ENCODE measurements at places on chromosomes 2 and 18.

- no peak for DNase-seq
Measured at GRCh38 chr2:47310801-47311560, 92.0 kb upstream of the MSH2 start.

GRCh38 chr18:26524504-26525351 lies 23.6 kb downstream of the KCTD1 start:
- DNase-seq, result no peak

DNA sequence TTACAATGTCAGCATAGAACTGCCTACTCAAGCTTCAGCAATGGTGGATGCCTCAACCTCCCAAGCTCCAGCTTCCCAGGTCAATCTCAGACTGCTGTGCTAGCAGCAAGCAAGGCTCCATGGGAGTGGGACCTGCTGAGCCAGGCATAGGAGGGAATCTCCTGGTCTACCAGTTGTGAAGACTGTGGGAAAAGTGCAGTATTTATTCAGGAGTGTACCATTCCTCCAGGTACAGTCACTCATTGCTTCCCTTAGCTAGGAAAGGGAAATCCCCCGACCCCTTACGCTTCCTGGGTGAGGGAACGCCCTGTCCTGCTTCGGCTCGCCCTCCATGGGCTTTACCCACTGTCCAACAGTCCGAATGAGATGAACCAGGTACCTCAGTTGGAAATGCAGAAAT lies 130.3 kb downstream of the ADCYAP1 start:
- DNase-seq, result no peak

- no peak for DNase-seq
Measured at GRCh38 chr2:214492152-214492551, 81.3 kb downstream of the VWC2L start.

DNA sequence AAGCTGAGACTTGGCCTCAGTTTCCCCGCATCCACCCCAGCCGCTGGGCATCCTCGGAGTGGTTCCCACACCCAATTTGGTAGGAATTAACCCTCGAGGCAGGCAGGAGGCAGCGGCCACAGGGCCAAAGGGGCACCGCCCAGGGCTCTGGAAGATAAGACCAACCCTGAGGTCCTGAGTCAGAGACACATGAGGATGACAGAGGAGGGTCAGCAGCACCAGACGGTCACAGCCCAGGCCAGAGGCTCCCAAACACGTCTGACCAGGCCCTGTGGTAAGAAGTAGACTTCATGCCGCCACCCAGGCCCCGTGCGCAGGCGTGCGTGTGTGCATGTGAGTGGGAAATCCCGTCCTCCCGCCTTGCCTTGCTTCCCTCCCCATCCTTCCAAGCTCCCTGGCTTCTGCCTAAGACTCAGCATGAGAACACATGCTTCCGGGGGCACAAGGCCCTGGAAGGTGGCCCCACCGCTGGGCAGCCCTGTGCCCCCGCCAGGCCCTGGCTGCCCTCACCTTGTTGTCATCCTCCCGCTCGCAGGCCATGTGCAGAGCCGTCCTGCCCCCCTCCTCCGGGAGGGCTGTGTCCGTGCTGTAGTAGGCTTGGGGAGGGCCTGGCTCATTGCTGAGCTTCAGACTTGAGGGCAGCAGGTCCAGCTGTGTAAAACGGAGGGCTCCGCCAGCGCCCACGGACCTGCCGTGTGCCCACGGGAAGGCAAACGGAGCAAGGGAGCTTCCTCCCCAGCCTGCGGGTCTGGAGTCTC lies 46.3 kb downstream of the ANKMY1 start:
- peak; percentile 29 for DNase-seq

GRCh38 chr18:58527952-58528287 lies 101.0 kb downstream of the ALPK2 start:
- DNase-seq, result no peak

DNA sequence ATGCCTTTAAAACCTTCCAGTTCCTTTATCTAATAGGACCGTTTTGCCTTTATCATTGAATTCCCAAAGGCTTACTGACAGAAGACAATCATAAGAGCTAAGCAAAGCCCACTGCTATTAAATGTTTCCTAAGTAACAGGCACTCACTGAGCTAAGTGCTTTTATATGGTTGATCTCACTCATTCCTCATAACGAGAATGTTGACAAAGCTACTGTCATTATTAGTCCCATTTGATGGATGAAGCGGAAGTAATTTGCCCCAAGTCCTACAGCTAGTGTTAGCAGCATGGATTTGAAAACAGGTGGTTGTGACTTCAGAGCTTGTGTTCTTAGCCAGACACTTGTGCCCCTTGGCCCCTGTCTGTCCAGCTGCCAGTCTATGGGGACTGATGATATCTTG lies 134.8 kb upstream of the SERPINE2 start:
- DNase-seq, result no peak

- no peak for DNase-seq
Measured at GRCh38 chr2:154554046-154554445, 144.4 kb upstream of the KCNJ3 start.

DNA sequence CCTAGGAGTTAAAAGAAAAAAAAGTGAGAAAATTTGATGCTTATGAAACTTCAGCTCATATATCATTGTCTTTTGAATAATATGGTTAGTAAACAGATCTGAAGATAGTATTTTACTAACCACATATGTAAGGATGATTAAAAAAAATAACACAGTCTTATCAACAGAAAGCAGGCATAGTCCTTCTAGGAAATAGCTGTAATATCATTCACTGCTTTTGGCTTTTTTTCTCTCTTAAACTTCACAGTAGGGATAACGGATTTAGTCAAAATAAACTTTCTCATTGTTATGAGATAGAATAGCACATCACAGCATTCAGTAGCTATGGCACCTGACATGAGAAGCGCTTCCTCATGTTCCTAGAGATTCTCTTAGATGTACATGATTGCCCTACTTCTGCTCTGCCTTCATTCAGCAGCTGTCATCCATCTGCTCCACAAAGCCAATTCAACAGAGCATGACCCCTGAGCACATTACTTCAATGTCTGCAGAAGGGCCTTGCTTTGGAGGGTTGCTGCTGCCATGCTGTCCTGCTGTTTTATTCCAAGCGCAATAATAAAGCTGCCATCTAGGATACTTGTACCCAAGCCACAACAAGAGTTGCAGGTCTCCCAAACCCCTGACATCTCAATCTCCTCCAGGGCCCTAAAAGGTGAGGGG lies 67.0 kb downstream of the TTC21B start:
- DNase-seq, result no peak

GRCh38 chr18:62331581-62332356 lies 6.7 kb downstream of the TNFRSF11A start:
- DNase-seq, result no peak

- DNase-seq, result no peak
Measured at GRCh38 chr2:36823862-36824261, 127.4 kb downstream of the VIT start.

- DNase-seq, result peak; percentile 29
Measured at GRCh38 chr2:70705160-70705850, 62.7 kb downstream of the ADD2 start.

DNA sequence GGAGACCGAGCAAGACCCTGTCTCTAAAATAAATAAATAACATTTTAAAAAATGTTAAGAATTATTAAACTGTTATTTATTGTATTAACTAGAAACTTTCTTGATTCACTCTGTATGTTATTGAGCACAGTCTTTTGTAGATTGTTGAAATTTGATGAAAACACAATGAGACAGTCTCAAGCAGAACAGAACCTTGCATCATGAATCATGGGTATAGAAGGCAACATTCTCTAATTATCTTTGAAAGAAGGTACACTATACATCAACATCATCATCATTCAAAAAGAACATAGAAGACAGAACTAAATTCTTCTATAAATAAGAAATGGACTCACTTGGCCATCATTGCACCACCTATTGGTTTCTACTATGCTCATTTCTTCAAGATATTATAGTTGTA lies 67.7 kb downstream of the SLC8A1 start:
- no peak for DNase-seq

DNA sequence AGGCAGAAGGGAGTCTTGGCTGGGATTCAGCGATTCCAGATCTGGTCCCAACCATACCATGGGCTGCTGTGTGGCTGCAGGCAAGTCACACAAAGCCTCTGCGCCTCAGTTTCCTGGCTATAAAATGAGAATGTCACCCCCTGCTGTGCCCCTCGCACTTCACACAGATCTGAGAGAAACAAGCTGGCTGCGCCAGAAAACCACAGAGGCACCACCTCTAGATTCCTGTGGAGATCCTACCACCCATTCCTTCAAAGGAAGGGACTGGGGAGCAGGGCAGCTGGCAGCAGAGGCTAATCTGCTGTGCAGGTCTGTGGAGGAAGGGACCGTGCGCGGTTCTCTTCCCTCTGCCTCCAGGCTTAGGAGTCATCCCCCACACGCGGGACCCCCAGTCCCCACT lies 19.8 kb downstream of the NEURL3 start:
- no peak for DNase-seq

- no peak for DNase-seq
Measured at GRCh38 chr2:132275396-132275795, 113.6 kb upstream of the ANKRD30BL start.

DNA sequence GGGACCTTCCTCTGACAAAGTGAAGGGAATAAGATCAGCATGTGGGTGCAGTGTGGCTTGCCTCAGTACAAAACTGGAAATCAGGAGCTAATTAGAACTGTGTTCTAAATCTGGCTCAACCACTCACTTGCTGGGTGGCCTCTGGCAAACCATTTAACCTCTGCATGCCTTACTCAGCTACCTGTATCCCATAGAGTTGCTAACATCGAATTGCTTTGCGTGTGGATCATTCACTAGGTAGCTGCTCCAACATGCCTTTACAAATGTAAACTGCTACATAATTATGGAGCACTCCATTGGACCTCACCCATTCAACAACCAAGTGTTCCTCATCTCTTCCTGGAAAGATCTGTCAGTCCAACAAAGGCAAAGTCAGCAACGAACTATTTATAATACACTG lies 19.0 kb downstream of the PLEKHM3 start:
- no peak for DNase-seq

- no peak for DNase-seq
Measured at GRCh38 chr2:7411691-7412090, 494.5 kb downstream of the RNF144A start.

GRCh38 chr2:66164470-66164869 lies 270.5 kb upstream of the MEIS1 start:
- DNase-seq, result no peak

- DNase-seq, result no peak
Measured at GRCh38 chr2:238722181-238722580, 125.7 kb upstream of the TWIST2 start.

GRCh38 chr2:85712336-85712735 lies 18.2 kb downstream of the GNLY start:
- DNase-seq, result no peak

DNA sequence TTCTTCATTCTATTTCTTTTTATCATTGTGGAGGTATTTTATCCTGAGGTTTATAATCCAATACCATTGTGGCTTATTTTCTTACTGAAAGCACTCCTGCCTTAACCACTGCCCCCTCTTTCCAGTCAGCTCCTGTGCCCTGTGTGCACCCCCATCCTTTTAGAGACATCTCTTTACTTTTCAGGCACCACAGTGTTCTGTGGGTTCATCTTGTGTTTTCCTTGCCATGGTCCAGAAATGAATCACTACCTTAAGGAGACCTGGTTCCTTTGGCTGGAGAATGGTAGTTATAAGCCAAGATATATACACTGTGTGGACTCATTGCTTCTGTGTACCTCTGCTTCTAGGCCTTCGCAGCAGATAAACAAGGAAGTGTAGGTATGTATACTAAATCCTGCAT lies 278.3 kb downstream of the PTGR3 start:
- DNase-seq, result no peak

- no peak for DNase-seq
Measured at GRCh38 chr2:43075054-43075593, 151.3 kb downstream of the ZFP36L2 start.

GRCh38 chr2:133811409-133812125 lies 243.3 kb upstream of the NCKAP5 start:
- DNase-seq, result no peak

DNA sequence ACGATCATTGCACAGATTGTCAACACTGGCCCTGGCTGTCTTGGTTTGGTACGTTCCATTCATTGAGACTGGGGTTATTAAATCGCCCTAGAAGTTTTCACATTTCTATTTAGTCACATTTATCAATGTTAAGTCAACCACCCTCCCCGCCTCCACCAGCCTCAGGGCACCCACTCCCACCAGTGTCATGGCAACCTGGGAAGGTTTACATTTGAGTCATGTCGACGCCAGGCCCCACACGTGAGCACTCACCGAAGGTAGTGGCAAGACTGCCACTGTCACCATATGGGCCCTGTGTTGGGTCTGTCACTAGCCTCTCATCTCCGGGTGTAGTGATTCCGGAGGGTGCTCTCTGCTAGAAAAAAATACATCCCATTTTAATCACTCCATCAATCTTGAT lies 194.2 kb downstream of the TWIST2 start:
- no peak for DNase-seq

DNA sequence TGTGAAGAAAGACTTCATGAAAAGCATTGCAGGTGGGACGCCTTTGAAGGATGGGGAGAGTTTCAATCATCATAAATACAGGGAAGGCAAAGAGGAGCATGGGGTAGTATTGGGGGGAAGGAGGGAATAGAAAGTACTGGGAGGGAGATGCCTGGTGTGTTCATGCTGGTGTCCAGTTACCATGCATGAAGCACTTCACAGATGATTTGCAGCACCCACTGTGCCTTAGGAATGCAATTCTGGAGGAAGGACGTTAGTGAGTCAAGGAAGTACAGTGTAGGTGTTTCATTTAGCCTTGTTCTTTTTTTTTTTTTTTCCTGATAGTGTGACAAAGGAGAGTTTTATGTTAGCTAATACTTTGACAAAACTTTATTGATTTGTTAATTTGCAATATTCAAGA lies 36.8 kb downstream of the ADAM23 start:
- DNase-seq, result no peak

All from liver (tissue), 10 donors.